Glomerular endothelial cell (primary cell): ENCODE measurements at places on chromosomes 7 and 10. TPM values are rescaled to one million over a fixed set of nuclear protein-coding genes. Genes with fewer than 3 reads are reported as not detected.
A peak's percentile ranks its signal among the peaks of the same experiment; 100 is the strongest.

Gene GIMAP5
- total RNA-seq, result 27.1 and 28.6 TPM in 2 replicates

Gene CPA2
- not detected in 2 replicates for total RNA-seq

Gene VWA2
- 0.05 TPM in 1 of 2 replicates, not detected in the other for total RNA-seq

Gene CALML5
- not detected in 2 replicates for total RNA-seq

Gene PRKRIP1
- 13.8 and 28.1 TPM in 2 replicates for total RNA-seq

Gene CLIP2
- 58.0 and 73.6 TPM in 2 replicates for total RNA-seq

DNA sequence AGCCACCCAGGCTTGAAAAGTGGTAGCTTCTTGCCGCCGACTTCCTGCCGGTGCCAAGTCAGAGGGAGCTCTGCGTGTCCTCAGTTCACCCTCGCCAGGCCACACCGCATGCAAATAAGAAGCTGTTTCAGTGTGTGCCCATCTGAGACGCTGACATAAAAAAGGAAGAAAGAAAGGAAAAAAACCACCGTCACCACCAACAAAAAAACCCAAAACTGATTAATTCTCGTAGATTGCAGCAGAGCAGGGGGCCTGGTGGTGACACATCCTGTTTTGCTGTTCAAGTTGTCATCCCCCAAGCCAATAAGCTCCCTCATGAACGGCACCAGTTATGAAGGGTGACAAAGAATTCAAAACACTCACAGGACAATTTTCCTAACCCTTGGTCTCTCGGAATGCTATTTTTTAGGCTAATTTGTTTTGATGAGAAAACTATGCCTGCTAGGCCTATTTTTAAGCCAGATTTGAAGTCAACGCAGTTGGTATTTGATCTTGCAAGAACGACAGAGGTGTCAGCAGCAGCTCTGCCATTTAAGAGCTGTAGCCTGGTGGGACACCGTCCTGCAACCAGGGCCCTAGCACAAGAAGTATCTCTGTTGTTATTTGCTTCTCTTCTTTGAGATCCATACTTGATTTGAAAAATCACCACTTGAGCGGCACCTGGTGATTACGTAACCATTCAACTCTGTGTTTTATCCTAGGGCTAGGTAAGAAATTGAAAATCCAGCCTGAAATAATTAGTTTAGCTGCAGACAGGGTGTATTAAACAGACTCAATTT is 145.6 kb downstream of the PFKFB3 start:
- no peak for DNase-seq

DNA sequence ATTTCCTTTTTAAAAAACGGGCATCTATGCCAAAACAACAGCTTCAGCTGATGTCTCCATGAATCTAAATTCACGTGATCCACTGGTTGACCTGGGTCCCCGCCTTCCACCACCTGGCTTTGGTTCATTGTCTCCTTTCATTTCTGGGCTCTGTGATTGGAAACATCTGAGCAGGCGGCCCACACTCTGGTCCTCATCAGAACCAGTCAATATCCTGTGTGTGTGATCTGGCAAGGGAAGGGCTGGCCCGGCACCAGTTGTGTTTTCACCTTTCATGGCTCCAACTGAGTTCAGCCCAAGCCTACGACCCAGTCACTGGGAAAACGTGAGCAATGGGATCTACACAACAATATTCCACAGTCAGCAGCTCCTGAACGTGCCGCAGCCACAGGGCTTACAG is 46.2 kb downstream of the PARP12 start:
- no peak for DNase-seq

GRCh38 chr7:35259523-35259908 is 5.6 kb upstream of the TBX20 start:
- no peak for DNase-seq

DNA sequence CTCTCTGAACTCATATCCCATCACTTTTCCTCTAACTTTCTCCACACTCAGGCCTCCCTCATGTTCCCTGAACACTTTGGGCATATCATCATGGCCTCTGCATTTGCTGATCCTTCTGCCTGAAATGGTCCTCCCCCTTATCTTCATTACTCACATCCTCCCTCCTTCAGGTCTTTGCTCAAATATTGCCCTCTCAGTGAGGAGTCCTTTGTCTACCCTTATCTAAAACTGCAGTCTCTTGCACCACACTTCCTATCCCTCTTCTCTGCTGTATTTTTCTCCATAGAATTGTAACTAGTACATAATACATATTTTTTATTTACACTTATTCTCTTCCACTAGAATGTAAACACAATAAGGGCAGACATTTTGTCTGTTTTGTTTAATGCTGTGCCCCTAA is 41.7 kb downstream of the DNAJC1 start:
- no peak for DNase-seq

DNA sequence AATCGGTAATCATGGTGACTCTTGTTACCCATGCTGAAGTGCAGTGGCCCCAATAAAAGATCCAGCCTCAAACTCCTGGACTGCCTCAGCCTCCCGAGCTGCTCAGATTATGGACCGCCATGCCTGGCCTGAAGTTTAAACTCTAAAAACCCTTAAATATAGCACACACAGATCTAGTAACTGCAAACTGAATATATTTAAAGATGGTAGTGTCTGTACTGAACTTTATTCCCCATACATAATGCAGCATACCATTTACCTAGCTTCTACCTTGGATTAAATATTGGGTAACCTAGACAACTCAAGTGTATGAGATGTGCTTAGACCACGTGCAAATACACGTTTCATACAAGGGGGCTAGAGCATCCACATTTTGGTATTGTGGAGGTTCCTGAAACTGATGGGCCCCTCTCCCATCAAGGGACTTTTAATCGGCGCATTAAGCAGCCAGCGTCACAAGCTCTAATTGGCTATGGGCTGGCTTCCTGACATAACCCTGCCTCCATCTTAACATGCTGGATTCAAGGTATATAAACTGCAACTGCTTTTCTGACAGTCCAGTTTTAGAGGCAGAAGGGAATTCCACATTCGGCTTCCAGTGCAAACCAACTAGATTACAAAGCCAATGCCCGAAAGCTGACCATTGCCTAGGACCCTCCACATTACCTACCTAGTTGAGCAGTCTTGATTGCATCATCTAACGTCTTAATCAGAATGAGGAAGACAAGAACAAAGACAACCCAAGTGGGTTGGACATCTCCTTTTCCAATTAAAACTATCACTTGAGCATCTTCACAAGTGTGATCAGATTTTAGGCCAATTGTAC is 13.0 kb downstream of the HNRNPA2B1 start:
- DNase-seq, result no peak

DNA sequence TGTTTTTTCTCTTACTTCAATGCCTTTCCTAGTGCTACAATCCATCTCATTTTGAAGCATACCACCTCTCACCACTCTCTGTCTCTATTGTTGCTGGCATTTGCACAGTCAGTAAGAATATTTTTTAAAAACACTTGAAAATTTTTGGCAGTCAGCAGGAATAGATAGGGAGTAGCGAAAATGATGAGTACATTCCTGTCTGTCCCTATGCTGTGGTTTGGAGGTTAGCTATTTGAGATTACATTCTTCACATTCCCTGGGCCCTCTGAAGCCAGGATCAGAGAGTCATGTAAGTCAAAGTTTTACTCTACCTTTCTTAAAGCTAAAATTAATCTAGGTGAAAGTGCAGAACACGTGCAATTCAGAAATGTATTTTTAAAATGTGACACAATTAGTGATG is 53.0 kb upstream of the MAGI2 start:
- DNase-seq, result no peak

DNA sequence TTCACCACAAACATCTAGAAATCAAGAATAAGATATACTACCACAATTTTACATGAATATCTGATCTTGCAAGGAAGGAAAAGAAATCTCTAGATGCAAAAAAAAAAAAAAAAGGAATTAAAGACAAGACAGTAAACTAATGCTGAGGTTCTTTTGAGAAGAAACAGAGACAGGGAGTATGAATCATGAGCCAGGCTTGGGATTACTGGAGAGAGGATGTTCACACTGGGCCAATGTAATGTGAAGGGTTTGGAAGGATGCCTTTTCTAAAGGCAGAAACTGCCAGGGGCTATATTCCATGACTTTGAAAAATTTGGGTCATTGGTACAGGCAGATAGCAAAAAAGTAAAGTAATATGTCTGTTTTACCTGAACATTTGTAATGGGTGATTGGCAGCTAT is 573.0 kb upstream of the IGFBP3 start:
- no peak for DNase-seq

DNA sequence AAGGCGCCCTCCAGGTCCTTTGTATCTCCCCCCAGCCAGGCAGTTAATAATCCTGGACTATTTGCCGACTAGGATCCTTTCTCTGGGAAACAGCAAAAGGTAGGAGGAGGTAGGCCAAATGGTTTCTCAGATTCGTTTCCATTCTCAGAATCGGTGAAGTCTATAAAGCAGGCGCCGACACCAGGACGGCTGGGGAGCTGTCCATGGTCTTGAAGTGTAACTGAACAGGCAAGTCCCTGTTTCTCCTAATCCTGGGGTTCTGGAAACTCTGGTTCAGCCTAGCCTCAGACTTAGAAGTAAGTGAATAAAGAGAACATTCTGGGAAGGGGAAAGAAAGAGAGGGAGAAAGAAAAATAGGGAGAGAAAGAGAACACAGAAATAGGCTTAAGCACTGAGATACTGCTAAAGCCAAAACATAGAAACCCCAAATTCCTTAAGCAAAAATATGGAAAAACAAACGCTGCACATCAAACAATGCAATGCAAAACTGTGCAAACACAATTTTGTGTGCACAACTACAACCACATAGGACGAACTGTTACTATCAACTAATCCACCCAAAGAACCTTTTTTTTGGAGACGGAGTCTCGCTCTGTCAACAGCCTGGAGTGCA is 11.1 kb upstream of the INA start:
- DNase-seq, result peak; percentile 23

DNA sequence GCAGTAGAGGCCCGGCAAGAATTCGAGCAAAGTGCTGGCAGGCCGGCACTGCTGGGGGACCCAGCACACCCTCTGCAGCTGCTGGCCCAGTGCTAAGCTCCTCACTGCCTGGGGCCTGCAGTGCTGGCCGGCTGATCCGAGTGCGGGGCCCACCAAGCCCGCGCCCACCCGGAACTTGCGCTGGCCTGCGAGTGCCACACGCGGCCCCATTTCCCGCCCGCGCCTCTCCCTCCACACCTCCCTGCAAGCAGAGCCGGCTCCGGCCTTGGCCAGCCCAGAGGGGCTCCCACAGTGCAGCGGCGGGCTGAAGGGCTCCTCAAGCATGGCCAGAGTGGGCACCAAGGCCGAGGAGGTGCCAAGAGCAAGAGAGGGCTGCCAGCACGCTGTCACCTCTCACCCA is 3.1 kb downstream of the DYDC2 start:
- DNase-seq, result no peak

DNA sequence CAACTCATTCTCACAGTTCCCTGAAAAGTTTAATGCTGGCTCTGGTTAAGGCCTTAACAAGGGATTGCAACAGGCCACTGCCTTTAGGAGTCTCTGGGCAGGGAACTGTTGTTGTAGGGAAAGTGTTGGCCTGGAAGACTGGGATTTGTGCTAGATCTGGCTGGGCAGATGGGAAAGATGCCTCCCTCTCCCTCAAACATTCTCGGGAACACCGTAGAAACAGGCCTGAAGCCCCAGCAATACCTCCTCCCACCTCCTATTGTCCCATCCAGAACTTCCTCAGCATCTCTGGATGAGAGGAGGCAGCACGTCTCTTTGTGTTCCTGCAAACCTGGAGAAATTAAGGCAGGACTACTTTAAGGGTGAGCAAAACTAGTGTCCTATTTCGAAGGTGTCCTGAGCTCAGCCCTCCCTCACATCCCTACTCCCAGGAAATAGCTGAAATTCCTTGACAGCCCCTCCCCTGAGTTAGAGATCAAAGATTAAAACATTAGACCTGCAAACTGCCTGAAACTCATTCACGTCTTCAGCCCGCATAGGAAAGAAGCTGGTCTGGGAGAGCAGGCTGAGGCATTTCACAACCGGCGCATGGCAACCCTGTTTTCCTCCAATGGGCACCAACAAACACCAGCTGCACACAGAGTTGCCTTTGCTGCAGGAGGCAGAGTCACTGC is 10.9 kb upstream of the MAP3K8 start:
- DNase-seq, result no peak

DNA sequence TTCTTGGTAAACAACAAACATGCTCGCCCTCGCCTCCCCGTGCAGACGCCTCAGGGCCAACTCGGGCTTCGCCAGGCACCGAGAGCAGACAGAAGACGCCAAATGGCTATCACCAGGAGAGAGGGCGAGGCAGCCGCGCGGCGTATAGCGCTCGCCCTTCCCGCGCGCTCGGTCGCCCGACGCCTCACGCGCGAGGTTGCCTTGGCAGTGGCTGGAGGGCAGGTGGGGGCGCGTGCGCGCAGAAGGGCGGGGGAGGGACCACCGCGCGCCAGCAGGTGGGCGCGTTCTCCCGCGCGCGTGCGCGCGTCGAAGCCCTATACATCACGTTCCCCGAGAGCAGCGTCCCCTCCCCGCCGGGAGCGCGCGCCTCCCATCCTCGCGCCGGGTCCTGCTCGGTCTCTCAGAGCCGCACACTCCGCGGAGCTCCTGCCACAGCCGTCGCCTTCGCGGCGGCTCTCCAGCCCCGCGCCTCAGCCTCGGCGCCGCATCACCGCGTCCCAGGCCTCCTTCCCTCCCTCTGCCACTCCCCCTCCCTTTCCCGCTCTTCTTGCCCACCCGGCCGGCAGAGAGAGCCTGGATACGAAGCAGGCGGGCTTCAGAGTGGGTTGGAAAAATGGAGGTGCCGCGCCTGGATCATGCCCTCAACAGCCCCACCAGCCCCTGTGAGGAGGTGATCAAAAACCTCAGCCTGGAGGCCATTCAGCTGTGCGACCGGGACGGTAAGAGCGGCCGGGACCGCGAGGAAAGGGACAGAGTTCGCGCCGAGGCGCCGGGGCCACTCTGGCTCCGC is at the start of gene PHYHIPL:
TSS of gene PHYHIPL (plus strand) at position 403 of the 790 bp plus-strand sequence. CDS start at position 614, 211 bp downstream.
- no peak for DNase-seq

GRCh38 chr7:116279217-116279616 is 68.9 kb downstream of the TES start:
- no peak for DNase-seq

GRCh38 chr10:3986493-3987142 is 201.6 kb upstream of the KLF6 start:
- no peak for DNase-seq

- DNase-seq, result no peak
Observed at GRCh38 chr7:157616426-157616825, 279.6 kb downstream of the DNAJB6 start.

DNA sequence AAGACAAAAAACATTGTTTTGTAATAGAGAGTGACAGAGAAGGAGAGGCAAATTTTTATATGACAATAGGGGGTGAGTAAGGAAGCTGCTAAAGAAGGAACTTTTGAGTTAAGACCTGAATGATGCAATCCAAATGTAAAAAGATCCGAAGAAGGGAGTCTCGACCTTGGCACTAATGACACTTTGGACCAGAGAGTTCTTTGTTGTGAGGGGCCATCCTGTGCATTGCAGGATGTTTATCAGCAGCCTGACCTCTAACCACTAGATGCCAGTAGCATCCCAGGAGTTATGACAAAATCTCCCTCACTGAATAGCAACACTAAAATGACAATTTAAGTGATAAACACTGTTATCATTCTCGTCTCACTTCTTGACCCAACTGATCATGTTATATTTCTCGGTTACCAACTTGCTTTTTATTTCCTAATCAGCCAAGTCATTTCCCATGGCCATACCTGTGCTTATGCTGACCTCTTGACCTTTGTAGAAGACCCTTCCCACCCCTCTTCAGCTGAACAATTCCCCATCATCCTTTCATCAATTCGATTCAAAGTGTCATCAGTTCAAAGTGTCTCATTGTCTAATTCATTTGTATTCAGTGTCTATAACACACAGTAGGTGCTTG is 30.0 kb downstream of the DGKI start:
- DNase-seq, result no peak

GRCh38 chr10:5413012-5413938 is 918 bp downstream of the NET1 start:
- DNase-seq, result no peak
